ENCODE measurements at places on chromosomes 6 and 20.

DNA sequence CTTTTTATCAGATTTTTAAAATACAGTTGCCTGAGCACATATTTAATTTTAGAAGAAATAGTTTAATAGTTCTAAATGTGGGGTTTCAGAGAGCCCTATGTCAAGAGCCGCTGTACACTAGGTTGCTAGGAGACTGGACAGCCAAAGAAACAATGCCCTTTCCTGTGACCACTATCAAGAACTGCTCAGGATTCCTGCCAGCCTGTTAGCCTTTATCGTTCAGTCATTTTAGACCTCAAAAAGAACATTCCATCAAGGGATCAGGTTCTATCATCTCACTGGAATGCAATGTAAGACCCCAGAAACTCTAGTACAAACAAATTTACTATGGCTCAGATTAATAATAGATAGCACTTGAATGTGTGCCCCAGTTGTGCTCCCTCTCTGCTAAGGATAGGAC, 181.2 kb upstream of the CCN2 start:
- no peak for DNase-seq

DNA sequence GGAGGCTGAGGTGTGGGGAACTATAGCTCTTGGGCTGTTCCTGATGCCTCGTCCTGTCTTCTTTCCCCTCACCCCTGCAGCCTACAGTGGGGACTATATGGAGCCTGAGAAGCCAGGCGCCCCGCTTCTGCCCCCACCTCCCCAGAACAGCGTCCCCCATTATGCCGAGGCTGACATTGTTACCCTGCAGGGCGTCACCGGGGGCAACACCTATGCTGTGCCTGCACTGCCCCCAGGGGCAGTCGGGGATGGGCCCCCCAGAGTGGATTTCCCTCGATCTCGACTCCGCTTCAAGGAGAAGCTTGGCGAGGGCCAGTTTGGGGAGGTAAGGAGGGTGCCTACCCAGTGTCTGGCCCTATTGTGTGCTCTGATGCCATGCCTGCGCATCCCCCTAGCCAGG, 11.5 kb upstream of the GTF2H4 start:
- no peak for DNase-seq

GRCh38 chr6:26250698-26251044, 114.3 kb upstream of the BTN3A2 start:
- no peak for DNase-seq

DNA sequence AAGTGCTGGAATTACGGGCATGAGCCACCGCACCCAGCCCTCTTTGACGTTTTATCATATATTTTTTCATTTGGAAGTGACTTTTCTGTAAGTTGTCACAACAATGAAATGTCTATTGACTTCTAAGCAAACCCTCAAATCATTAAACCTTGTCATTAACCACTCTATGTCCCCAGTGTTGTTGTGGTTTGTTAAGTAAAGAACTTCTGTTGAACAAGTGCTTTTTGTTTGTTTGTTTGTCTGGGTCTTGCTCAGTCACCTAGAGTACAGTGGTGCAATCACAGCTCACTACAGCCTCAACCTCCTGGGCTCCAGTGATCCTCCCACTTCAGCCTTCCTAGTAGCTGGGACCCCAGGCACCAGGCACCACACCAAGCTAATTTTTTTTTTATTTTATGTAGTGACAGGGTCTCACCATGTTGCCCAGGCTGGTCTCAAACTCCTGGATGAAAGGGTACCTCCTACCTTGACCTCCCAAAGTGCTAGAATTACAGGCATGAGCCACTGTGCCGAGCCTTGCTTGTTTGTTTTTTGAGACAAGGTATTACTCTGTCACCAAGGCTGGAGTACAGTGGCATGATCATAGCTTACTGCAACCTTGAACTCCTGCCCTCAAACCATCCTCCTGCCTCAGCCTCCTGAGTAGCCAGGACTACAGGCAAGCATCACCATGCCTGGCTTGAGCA, 57.6 kb upstream of the LOC128125822 start:
- DNase-seq, result no peak

- no peak for DNase-seq
Observed at GRCh38 chr6:111070105-111071005, 16.9 kb upstream of the SLC16A10 start.

- no peak for DNase-seq
Observed at GRCh38 chr20:37523911-37524700, 3.1 kb downstream of the NNAT start.

GRCh38 chr6:38617856-38618255, 21.9 kb downstream of the BTBD9 start:
- DNase-seq, result no peak

DNA sequence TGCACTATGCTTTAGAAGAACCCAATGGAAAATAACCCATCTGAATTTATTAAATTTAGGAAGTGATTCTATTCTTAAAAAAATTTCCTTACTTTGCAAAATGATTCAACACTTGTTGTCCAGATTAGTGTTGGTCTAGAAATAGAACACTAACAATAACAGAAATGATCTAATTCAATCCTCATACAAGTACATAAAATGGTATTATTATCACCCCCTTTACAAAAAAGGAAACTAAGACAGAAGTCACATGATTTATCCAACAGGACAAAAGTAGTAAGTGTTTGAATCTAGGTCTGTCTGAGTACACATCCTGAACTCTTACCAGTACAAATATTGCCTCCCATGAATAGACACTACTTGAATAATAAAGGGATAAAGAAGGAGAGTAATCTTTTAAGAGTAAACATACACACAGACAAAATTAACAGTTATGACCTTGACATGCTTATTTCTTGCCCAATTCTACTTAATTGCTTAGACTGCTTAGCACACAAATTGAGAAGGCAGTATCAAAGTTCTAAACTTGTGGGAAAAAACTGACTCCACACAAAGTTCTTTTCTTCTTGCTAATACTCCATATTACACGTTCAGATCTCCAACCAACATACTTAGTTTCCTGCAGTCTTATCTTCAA, 195.4 kb upstream of the RUNX2 start:
- DNase-seq, result no peak

DNA sequence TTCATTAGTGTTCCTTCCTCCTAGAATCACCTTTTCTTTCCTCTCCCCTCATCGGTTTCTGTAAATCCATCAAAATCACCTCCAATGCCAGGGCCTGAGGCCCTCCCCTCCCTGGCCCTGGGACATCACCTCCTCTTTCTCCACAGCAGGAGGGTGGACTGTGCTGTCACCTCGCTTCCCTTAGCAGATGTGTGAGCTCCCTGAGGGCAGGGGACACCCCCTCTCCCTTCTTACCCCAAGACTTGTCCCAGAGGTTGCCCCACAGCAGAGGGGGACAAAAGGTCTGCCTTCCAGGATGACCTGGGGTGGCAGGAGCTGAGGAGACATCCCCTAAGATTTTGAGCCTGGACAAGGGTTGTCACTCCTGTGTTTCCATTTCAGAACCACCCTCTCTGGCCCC, 5.9 kb downstream of the ULBP1 start:
- DNase-seq, result no peak

DNA sequence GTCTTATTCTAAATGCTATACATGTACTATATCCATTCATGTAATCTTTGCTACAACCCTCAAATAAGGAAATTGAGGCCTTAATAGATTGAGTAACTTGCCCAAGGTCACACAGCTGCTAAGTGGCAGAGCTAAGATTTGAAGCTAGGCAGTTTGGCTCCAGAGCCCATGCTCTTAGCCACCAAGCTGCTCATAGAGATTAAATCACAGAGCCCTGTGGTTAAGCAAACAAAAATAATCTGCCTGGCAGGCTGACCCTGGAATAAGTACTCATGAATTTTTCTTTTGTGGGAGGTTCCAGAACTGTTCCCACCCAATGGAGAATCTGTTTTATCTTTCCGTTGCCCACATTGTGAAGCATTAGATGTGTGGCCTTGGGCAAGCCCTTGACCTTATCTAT, 7.4 kb downstream of the AAR2 start:
- no peak for DNase-seq

GRCh38 chr20:47244451-47244850, 112.0 kb downstream of the ZMYND8 start:
- DNase-seq, result no peak

DNA sequence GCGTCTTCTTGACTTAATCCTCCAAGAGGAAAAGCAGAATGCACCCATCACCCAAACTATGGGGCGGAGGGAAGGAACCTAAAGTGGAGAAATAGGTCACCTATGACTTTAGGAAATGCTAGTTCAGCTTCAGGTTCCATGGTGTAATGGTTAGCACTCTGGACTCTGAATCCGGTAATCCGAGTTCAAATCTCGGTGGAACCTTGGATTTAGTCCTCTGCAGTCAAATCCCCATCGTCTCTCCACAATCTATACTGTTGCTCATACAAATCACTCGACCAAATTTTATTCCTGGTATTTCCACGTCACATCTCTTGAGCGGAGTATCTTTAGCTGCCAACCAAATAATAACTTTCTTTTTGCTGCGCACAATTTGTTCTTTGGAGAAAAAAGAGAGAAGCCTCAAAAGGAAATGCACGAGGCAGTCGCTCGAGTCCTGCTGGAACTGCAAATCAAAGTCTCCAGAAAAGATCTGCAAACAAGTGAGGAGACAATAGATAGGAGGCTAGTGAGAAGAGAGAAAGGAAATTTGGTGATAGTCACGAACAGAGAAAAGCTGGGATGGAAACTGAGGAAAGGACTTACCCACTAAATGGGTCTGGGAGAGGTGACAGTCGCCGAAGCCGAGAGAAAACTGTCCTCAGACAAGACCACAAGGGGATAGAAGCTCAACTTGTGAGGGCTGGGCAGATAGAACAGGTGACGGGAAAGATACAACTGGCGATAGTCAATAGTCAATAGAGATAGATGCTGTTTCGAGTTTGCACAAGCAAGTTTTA, 16.6 kb downstream of the POM121L2 start:
- no peak for DNase-seq

GRCh38 chr6:68726992-68727391, 91.9 kb downstream of the ADGRB3 start:
- no peak for DNase-seq

GRCh38 chr6:37005827-37006567, 542 bp downstream of the FGD2 start:
- no peak for DNase-seq

- no peak for DNase-seq
Observed at GRCh38 chr6:157690441-157691210, 132.4 kb upstream of the SNX9 start.

GRCh38 chr20:1866834-1867233, 28.4 kb upstream of the SIRPA start:
- no peak for DNase-seq
